Skeletal muscle cell (primary cell): ENCODE measurements at places on chromosomes 13 and 19.

- no peak for DNase-seq
Observed at GRCh38 chr19:7961920-7962626, 18.6 kb upstream of the TIMM44 start.

DNA sequence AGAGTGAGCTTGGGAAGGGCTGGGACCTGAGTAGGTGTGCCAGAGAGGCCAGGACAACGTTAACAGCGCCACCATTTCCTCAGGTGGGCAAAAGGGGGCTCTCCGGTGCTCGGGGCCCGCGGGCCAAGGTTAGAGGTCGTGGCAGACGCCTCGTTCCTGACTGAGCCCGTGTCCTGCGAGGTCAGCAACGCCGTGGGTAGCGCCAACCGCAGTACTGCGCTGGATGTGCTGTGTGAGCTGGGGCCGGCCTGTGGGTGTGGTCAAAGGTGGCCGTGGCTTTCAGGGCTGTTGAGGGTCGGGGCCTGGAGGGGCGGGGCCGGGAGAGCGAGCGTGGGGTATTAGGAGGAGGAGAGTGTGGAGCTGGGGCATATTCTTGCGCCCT lies 3.7 kb downstream of the KIRREL2 start:
- DNase-seq = no peak

- DNase-seq = no peak
Observed at GRCh38 chr19:4991538-4991937, 22.6 kb downstream of the KDM4B start.

DNA sequence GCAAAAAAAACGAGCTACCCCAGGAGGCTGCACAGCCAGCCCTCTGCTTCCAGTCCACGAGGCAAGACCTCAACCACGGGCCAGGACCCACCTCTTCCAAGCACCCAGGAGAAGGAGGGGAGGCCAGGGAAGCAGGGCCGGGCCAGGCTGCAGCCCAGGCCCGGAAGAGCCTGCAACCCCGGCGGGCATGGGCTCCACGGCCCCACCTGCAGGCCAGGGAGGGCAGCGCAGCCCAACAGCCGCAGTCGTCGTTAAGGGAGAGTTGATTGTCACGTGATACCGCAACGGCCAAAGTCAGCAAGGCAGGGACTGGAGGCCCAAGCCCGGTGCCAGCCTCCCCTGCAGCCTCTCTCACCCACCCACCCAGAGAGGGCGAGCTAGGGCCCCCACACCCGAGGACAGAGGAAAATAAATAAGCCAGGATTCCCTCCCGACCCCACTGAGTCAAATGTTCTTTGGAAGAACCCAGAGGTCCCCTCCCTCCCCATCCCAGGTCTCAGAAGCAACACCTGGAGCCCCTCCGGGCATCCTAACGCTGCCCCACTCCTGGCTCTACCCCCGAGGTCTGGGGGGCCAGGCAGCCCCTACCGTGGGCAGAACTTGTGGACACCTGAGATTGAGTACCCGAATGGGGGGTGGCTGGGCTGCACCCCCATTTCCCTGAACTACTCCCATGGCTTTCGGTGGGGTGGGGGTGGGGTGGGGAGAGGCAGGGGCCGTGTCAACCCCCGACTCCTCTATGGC lies 5.2 kb upstream of the REXO1 start:
- DNase-seq = no peak

DNA sequence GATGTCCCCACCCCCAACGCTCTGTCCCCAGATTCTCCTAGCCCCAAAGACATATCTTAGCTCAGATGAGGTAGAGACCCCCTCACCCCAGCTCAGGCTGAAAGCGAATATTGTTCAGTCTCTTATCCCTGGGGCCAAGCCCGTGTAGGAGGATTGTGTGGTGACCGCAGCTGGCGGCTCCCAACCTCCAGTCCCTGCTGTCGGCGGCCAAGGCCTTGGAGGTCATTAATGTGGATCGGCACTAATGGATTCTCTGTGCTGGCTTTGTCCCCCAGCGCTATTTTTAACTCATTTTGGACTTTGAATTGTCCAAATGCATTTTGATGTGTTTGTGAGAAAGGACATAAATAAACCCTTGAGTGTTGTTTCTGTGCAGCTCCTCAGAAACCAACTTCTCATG lies 124.2 kb downstream of the UQCRFS1 start:
- DNase-seq = no peak

GRCh38 chr19:30375553-30376031 lies 3.4 kb downstream of the ZNF536 start:
- no peak for DNase-seq

GRCh38 chr13:60574735-60575134 lies 177.7 kb downstream of the TDRD3 start:
- no peak for DNase-seq

- no peak for DNase-seq
Observed at GRCh38 chr13:111915104-111915551, 151.8 kb upstream of the SOX1 start.

GRCh38 chr13:23999424-23999823 lies 102.1 kb upstream of the C1QTNF9B start:
- DNase-seq = no peak

DNA sequence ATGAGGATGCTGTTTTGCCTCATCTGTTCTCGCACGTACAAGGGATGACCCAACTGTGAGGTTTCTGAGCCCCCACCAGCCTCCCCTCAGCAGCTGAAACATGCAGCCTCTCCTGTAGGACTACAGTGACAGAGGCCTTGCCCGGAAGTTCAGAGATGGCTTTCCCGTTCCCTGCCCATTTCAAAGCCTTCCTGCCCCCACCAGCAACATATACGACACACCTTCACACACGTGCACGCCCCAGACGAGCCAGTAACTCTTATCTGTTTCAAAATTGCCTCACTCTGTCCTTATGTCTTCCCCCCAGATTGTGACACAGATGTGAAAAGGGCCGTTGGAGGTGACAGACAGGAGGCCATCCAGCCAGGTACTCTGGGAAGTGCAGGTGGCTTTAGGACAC lies 95.8 kb downstream of the RAB20 start:
- DNase-seq = no peak

GRCh38 chr13:65932013-65932412 lies 1298.1 kb downstream of the PCDH9 start:
- no peak for DNase-seq

DNA sequence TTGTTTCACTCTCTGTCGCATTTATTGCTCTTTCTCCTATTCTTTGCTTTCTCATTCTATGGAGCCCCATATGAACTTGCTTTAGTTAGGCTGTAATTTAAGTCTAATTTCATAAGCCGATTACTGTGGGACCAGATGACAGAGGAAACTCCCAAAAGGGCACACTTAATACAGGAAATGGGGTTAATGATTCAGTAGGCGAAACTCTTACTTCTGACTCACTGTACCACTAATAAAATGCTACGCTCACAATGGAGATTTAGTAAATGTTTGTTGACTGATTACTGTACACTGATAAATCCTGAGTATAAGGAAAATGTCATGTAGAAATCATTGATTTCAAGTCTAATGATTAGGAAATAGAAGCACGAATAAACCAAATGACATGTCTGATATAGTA lies 276.4 kb downstream of the KLF5 start:
- DNase-seq = peak; percentile 56

DNA sequence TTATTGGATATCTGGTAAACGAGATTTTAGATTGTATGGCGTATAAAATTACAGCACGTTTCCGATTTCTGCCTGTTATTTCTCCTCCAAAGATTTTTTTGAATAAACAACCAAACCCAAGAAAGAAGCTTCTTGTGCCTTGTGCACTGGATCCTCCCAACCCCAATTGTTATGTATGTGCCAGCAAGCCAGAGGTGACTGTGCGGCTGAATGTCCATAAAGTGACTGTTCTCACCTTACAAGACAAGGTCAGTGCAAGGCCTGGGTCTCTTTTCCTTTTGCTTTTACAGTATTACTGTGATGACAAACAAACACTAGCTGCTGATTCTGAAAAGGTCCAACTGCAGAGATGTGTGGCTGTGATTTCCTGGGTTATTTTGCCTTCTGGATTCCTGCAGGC lies 22.9 kb upstream of the WTIP start:
- no peak for DNase-seq

DNA sequence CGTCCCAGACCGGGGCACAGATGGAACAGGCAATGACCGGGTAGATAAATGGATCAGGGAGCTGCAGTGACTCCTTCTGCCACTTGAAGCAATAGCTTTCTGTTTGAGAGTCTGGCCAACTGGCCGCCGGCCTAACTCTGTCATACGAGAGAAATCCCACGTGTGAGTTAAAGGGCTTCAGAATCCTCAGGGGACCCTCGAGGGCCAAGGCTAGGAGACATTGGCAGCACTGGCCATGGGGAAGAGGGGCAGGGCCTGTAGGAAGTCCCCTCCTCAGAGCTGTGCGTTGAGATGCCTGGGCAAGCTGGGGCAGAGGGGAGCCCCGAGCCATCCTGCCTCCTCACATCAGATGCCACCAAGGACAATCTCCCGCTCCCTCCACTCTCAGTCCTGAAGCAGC lies 51.6 kb downstream of the KLF2 start:
- DNase-seq = no peak

GRCh38 chr13:84574851-84575250 lies 692.6 kb upstream of the SLITRK1 start:
- peak; percentile 4 for DNase-seq

DNA sequence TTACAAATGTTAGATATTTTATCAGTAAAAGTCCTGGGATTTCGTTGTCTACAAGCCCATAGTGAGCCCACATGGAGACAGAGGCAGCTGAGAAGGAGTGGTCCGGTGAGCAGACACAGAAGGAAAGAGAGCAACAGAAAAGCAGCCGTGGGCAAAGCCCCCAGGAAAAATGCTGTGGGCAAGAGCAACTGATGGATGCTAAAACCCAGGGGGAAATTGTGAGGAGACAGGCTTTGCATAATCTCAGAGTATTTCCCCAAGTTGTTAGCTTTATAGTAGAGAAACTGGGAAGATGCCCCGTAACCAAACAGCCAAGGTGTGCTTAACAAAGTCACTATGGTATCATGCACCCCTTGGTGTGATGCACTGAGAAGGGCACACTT lies 35.1 kb downstream of the GJA3 start:
- no peak for DNase-seq

DNA sequence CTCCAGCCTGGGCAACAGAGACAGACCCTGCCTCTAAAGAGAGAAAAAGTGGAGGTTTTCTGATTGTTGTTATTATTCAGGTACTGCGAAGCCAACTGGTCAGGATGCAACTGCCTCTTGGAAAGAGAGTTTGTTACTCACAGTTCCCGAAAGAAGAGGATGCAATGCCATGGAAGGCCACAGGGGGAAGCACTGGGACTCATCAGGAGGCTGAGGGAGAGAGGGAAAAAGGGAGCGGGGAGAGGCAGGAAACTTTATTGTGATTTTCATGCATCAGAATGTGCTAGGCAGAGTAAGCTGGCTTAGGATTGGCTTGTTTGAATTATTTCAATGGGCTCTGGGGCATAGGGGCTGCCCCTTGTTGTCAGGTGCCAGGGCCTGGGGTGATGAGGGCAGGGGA lies 27.6 kb downstream of the MYO9B start:
- DNase-seq = no peak

GRCh38 chr13:65260946-65261891 lies 1968.9 kb downstream of the PCDH9 start:
- no peak for DNase-seq
